Right lobe of liver (tissue), 6 donors: ENCODE measurements at places on chromosomes 1 and 21.

GRCh38 chr1:117652421-117652820, 46.6 kb downstream of the TENT5C start:
- no peak for DNase-seq

GRCh38 chr1:28956038-28956464, 41.7 kb downstream of the EPB41 start:
- DNase-seq = no peak

GRCh38 chr1:110637475-110637874, 31.3 kb upstream of the KCNA2 start:
- DNase-seq = no peak

DNA sequence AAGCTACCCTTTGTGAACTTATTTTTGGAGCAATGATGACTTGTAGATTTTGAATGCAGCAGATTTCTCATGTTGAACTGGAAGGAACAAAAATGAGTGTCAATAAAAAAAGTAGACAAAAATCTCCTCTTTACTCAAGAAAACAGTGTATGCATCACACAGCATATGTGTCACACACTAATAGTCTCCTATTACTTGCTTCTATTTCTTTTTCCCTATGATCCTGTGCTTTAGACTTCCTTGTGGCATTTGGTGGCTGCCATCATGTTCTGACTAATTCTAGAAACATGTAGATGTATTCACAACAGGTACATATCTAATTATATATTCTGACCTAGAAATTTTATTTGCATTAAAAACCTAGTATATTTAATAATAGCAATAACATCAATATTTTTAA, 14.3 kb downstream of the RC3H1 start:
- DNase-seq = no peak

DNA sequence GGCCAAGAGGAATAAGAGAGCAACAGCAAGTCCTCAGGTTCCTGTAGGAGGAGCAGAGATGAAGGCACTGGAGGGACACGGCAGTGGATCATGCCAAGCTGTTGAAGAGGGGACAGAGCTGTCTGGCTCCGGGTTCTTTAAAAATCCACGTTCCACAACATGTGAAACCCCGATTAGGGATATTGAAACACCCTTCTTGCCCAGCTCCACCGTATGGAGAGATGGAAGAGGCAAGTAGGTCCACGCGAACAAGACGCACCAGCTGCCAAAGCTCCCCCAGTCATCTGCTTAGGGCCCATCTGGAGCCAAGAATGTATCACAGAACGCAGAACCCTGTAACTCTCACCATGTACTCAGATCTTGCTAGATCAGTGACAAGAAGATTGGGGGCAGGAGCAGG, 3.9 kb downstream of the C1orf198 start:
- DNase-seq = no peak

DNA sequence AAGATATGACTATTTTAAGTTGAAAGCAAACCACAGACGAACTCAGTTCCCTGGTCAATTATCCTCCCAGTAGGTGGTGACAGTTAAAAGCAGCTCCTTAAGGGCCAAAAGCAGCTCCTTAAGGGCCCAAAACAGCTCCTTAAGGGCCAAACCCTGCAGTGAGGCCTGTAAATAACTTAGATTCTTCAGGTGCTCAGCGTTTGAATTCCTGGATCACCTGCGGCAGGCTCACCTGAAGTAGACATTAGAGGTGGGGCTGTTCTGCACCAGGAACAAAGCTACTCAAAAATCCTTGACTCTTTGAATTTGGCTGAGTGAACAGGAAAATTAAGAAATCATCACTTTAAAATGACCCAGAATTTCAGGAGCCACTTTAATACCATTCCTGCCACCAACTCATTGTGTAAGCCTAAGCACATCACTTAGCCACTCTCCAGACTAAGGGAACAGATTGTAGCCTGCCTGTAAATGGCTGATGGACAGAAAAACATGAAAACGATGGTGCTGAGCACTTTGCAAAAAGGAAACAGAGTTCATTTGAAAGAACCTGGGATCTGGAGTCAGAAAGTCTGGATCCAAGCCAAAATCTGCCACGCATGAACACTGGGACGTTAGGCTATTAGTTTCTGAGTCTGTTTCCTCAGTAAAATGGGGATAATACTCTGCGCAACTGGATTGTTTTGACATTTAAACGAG, 126.9 kb downstream of the LRIG2 start:
- DNase-seq = no peak

GRCh38 chr21:33069994-33070743, at the start of gene OLIG1:
TSS of gene OLIG1 (plus strand) at chr21:33070141. CDS start at chr21:33070247, 106 bp downstream.
- DNase-seq = peak; percentile 53
